Fibroblast of villous mesenchyme (primary cell): ENCODE measurements at places on chromosomes 1 and 21. TPM values are rescaled to one million over a fixed set of nuclear protein-coding genes. Genes with fewer than 3 reads are reported as not detected.

The NPPA gene
- total RNA-seq: 0.32 TPM in 1 of 2 replicates, not detected in the other

The ARHGEF16 gene
- 0.86 and 0.97 TPM in 2 replicates for total RNA-seq

The CLCA1 gene
- under 0.01 TPM in 1 of 2 replicates, not detected in the other for total RNA-seq

The RGS5 gene
- total RNA-seq: 2.2 and 4.8 TPM in 2 replicates

The CYP4Z1 gene
- total RNA-seq: not detected in 2 replicates

The LCK gene
- total RNA-seq: 0.43 TPM in 1 of 2 replicates, not detected in the other

The TRIM17 gene
- under 0.01 and 0.43 TPM in 2 replicates for total RNA-seq

The ADCY10 gene
- total RNA-seq: under 0.01 TPM in 1 of 2 replicates, not detected in the other
